ENCODE measurements at places on chromosomes 13 and 19.

DNA sequence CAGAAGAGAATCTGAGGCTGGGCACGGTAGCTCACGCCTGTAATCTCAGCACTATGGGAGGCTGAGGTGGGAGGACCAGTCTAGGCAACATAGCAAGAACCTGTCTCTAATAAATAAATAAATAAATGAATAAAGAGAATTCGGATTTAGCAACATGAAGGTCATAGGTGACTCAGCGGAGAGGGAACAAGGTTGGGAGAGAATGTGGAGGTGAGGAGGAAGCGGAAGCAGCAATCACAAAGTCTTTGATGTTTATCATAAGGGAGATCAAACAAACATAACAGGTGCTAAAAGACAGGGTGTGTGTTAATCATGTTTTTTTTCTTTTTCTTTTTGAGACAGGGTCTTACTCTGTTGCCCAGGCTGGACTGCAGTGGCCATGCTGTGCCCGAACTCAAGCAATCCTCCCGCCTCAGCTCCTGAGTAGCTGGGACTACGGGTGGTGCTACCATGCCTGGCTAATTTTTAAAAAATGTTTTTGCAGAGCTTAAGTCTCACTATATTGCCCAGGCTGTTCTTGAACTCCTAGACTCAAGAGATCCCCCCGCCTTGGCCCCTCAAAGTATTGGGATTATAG lies 16.3 kb downstream of the PBX4 start:
- DNase-seq: peak; percentile 35

DNA sequence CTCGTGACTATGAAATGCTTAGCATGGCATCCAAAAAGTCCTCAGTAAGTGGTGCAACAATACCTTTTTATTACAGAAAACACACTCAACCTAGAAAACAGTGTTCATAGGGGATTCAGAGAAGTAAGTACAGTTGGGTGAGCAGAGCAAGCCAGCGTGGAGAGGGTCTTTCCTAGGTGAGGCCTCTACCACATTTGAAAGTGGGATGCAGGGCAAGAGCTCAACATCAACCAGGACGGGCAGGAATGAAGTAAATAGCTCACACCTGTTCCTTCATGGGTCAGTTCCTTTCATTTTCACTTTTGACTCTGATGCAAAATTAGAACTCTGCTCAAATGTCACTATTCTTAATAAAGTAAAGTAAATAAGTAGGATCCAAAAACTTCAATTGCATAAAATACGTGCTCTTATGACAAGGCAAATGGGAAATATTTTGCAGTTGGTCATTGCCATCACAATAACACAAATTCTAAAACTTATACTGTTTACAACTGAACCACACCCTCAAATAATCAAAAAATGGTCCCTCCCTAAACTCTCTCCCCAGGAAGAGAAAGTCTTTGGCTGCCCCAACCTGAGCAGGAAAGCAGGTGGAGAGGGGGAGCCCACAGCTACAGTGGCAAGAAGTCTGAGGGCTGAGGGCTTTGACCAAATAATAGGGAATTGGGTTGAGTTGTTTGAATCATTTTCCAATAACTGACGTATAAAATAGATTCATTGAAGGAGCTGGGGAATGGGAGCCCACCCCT lies 20.2 kb downstream of the CHAMP1 start:
- DNase-seq: no peak

GRCh38 chr13:92681239-92681638 lies 545.4 kb upstream of the GPC6 start:
- DNase-seq: no peak

DNA sequence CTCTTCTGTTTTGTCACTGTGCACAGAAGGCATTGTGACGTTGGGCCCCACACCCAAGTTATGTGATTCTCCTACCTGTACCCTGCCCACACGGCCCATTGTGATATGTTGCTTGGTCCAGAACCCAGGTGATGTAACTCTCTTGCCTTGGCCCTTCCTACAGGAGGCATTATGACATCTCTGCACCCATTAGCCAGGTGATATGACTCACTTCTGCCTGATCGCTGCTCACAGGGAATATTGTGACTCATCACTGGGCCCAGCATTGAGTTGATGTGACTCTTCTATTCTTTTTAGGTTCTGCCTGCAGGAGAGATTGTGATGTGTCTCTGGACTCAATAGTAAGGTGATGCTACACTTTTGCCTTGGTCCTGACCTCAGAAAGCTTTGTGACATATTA lies 65.4 kb upstream of the ZNF91 start:
- DNase-seq: no peak

DNA sequence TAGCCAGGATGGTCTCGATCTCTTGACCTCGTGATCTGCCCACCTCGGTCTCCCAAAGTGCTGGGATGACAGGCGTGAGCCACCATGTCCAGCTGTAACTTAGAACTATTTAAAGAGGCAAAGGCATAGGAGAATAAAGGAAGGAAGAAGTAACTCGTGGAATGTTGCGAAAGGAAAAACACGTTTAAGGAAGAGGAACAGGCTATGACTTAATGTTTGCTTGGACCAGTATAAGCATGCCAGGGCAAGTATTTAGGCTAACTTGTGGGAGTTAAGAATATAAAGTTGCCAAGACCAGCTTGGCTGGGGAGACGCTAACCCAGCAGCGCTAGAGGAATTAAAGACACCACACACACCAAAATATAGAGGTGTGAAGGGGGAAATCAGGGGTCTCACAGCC lies 33.5 kb downstream of the ZNF844 start:
- DNase-seq: no peak

- no peak for DNase-seq
These were observed 107.6 kb upstream of the RNF113B start for GRCh38 chr13:98284679-98285078.

GRCh38 chr13:74250738-74251190 lies 116.6 kb upstream of the KLF12 start:
- no peak for DNase-seq

GRCh38 chr19:8680676-8681344 lies 17.8 kb downstream of the ACTL9 start:
- DNase-seq: no peak

- no peak for DNase-seq
These were observed 635.6 kb upstream of the SLITRK5 start for GRCh38 chr13:87035526-87035925.

- no peak for DNase-seq
These were observed 576 bp downstream of the APBA3 start for GRCh38 chr19:3760871-3761361.

DNA sequence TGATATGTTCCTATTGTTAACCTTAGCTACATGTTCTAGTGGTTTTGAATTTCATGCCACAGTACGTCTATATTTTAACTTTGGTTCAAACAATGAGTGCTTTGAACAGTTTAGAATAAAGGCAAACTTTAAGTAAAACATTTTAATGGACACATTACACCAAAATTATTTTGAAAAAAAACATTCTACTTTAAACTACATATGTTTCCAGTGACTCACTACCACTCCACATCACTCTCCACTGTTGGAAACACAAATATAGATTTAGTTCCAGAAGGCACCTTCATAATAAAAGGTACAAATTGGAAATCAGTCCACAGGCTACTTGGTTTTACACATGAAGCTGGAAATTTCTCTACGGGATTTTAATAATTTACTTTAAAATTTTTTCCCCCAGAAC lies 373.5 kb downstream of the MYO16 start:
- DNase-seq: no peak

GRCh38 chr19:35388277-35389054 lies 17.6 kb downstream of the GPR42 start:
- DNase-seq: no peak

DNA sequence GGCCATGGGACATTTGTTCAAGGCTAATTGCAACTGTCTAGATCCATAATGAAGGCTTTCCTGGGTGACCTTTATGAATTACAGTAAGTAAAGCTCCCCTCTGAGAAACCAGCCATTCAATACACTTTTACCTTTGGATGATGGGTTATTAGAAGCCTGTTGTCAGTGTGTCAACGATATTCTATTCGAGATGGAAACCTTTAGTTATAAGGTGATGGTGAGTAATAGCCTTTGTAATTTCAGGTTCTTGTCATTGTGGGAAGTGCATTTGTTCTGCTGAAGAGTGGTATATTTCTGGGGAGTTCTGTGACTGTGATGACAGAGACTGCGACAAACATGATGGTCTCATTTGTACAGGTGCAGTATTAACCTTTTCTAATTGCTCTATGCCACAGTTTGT lies 261.7 kb downstream of the ITGBL1 start:
- no peak for DNase-seq

DNA sequence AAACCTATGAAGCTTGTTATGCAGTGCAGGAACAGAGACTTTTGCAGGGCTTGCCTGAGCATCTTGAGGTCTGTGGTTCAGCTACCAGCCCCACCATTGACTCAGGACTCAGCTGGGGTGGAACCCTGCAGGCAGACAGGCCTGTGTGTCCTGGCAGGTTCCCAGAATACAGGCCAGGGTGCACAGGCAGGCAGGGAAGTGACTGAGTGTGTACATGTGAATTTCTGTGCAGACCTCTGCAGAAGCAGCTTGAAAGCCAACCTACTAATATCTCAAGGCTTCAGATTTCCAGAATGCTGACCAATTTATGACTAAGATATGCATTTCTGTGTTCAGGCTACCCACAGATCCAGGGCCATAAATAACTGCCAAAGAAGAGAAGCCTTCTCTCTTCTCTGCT lies 254.4 kb downstream of the DLEU7 start:
- no peak for DNase-seq

DNA sequence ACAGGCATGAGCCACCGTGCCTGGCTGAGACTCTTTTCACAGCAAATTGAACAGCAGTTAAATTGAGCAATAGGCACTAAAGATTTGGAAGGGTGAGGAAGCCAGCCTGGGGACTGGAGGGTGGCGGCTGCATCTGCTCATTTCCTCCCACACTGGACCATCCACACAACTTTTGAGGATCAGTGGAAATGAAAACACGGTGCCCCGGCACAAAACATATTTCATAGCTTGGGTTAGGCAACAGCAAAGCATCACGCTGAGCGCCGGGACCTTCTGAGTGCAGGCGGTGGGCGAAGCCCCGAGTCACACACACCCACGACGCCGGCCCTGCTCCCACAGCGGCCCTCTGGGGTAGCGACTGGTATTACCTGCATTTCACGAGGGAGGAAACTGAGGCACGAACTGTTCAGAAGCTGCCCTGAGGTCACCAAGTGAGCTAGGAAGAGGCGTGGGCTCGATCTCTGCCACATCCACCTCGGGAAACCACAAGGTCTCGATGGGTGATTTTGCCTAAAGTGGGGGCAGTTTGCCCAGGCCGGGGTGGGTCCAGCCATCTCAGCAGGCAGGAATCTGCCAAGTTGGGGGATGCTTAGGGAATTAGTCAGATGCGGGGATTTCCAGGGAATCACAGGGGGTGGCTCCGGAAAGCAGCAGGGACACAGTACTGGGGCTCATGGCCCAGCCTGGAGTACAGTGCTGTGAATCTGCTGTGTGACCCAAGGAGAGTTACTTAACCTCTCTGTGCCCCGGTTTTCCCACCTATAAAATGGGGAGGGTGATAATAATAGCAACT lies 3.5 kb upstream of the SBNO2 start:
- no peak for DNase-seq

GRCh38 chr19:11659612-11660011 lies 62.3 kb downstream of the ZNF627 start:
- DNase-seq: no peak

- DNase-seq: no peak
These were observed 31.9 kb downstream of the CRTC1 start for GRCh38 chr19:18715416-18715815.

GRCh38 chr13:33686772-33687480 lies 131.0 kb upstream of the RFC3 start:
- no peak for DNase-seq

- no peak for DNase-seq
These were observed 33.1 kb downstream of the BICRA start for GRCh38 chr19:47641891-47642485.

DNA sequence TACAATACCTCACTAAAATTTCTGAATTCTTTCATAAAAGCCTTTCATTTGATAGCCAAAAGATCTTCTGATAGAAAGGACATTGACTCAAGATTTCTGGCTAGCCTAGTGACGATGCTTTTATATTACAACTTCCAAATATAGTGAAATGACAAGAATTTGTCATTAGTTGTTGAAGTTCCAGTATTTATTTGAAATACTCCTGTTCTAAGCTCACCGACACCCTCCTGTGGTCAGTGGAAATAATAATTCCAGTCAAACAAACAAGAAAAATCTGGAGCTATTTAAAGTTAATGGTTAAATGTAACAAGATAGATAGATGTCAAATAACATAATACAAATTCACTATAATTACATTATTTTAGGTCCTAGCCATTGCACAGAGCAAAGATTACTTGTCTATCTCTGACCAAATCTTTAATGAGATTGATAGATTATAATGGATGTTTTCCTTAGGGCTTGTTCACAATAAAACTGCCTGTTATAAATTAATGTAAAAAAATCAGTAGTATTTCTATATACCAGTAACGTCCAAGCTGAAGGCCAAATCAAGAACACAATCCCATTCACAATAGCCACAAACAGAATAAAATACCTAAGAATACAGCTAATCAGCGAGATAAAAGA lies 195.5 kb downstream of the RGCC start:
- no peak for DNase-seq

GRCh38 chr13:79647533-79647932 lies 166.6 kb downstream of the NDFIP2 start:
- DNase-seq: no peak

GRCh38 chr13:48578516-48579164 lies 45.8 kb upstream of the RCBTB2 start:
- DNase-seq: no peak

DNA sequence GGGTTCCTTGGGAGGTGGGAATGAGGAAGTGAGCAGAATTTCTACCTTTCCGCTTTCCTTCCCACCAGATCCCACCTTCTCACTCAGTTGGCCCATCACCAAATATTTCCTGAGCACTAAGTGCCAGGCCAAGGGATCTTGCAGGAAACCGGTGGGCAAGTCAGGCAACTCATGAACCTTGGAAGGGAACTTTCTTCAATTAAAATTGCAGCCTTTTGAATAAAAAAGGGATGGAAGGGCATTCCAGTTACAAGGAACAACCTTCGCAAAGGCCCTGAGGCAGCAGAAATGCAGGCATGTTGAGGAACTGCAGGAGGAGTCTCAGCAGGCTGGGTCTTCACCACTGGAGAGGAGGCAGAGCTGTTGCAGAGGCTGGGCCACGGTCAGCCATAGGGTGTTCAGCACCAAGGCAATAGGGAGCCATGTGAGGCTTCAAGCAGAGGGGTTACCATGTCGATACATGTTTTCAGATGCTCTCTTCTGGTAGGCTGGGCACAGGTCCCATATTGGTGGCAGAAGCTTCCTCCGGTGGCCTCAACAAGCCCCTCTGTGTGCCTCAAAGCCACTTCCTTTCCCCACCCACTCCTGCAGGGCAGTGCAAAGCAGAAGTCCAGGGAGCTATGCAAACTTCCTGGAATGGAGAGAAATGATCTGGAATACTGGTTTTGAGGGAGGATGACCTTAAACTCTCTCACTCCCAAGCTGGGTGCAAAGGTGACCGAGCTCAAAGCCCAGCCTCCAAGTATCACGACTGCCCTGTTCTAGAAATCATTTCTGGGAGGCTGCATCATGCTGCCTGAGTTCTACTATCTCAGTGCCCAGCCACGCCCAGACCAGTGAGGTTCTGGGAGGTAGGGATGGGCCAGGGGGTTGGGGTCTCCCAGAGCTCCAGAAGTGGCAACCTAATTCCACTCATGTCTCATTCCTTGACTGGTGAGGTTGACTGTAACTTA lies at the start of gene FUT6:
Gene FUT6, minus strand, starts transcription at position 638 of the 953 bp plus-strand sequence. CDS start 7,135 bp downstream, outside the sequence.
- DNase-seq: no peak
